ENCODE measurements at places on chromosomes 6 and 20. TPM values are rescaled to one million over a fixed set of nuclear protein-coding genes. Genes with fewer than 3 reads are reported as not detected.

Gene PXT1
- total RNA-seq, result 0.15 TPM

Gene LHFPL5
- total RNA-seq, result not detected

- peaks cover 14% of the 10 kb centered on the region for H3K4me1 ChIP-seq
- no peaks in the 10 kb centered on the region for H3K36me3 ChIP-seq
- H3K4me3 ChIP-seq, result no peak overlapping the region
- no peaks in the 10 kb centered on the region for H3K27me3 ChIP-seq
These were observed 249.2 kb upstream of the PRDM1 start for GRCh38 chr6:105836889-105837288.

DNA sequence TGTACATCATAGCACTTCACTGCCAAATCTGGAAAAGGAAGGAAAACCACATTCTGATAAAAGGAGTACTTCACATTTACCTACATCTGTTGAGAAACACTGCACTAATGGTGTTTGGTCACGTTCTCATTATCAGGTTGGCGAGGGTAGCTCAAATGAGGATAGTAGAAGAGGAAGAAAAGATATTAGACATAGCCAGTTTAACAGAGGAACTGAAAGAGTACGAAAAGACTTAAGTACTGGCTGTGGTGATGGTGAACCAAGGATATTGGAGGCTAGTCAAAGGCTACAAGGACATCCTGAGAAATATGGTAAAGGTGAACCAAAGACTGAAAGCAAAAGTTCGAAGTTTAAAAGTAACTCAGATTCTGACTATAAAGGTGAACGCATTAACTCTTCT, 32.0 kb upstream of the GJA10 start:
- no peaks in the 10 kb centered on the region for H3K27me3 ChIP-seq
- no peak for DNase-seq
- peaks cover 86% of the 10 kb centered on the region for H3K36me3 ChIP-seq
- no peak overlapping the region for H3K4me3 ChIP-seq
- H3K27ac ChIP-seq, result no peak overlapping the region
- no peaks in the 10 kb centered on the region for H3K4me1 ChIP-seq

DNA sequence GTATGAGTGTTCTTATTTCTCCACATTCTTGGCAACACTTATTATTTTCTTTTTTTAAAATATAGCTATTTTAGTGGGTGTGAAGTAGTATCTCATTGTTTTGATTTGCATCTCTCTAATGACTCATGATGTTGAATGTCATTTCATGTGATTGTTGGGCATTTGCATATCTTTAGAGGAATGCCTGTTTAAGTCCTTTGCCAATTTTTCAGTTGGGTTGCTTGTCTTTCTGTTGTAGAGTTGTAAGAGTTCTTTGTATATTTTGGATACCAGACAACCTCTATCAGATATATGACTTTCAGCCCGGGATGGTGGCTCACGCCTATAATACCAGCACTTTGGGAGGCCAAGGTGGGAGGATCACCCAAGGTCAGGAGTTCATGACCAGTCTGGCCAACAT, 5.1 kb upstream of the POPDC3 start:
- H3K4me3 ChIP-seq, result no peak overlapping the region
- peaks cover 5% of the 10 kb centered on the region for H3K4me1 ChIP-seq
- H3K36me3 ChIP-seq, result no peaks in the 10 kb centered on the region

DNA sequence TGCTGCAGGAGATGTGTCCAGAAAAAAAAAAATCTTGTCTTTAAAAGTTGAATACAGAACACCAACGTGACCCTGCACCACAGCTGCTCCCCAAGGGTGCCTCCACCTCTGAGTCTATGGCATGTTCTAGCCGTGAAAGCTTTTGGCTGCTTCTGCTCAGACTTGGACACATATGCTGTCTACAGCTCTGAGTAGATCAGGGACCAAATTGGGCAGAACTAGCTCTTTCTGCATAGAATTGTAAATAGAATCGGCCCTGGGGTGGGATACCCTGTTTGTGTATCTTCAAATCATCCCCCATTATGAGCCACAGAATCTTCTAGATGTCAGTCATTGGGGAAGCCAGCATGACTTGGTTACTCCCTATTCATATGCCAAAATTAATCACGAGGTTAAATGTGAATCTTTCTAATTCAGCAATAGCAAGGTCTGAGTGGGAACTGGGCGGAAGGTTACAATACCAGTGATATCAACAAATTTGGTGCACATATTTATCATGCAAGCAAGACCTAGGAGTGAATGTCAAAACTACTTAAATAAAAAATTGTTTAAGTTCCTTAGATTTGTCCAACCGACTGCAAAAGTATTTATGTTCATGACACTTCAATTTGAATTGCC, 302.8 kb downstream of the KIF16B start:
- no peak overlapping the region for H3K27ac ChIP-seq
- no peaks in the 10 kb centered on the region for H3K4me1 ChIP-seq
- H3K4me3 ChIP-seq, result no peak overlapping the region
- H3K27me3 ChIP-seq, result no peaks in the 10 kb centered on the region

Gene AIF1
- not detected for total RNA-seq

DNA sequence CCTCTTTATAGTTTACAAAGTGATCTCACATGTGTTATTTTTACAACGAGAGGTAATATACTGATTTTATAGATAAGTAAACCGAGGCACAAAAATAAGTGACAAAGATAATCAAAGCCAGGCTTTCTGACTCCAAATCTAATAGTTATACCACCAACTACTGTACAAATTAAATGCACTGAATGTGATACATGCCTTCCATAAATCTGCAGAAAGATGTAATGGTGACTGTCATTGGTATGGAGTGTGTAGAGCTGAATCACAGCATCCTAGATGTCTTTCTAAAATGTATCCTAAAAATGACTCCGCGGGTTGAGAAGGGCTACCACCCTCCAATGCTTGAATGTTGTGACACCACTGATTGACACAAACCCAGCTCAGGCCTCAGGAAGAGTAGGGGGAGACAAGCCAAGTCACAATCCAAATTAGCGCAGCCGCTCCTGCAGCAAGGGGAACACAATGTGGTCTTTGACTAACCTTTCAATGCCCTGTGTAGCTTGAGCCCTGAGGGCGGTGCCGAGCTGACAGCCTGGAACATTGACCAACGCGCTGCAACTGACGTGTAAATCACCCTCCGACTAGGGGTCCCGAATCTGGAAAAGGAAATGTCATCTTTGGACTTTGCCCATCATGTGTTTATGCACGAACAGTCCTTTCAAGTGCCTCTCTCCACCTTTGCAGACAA, 136.8 kb downstream of the OLIG3 start:
- no peak overlapping the region for H3K27ac ChIP-seq
- no peak for DNase-seq
- H3K27me3 ChIP-seq, result no peaks in the 10 kb centered on the region
- no peaks in the 10 kb centered on the region for H3K4me1 ChIP-seq
- H3K4me3 ChIP-seq, result no peak overlapping the region

DNA sequence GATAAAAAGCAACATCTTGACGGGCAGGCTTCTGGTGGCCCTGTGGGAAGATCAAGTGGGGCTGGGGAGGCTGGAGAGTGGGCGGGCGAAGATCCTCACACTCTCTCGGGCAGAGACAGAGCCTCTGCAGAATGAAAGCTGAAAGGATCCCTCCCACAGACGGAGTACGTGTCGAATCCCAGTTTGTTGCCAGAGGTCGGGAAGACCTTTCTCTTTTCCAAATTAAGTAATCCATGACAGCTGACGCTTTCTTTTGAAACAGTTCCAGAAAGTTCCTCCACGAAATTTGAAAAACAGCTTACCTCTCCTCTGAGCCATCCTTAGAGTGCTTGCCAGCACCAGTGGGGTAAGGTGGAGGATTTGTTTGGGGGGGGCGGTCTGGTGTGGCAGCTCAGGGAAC, 155.6 kb upstream of the SMLR1 start:
- H3K27me3 ChIP-seq, result no peaks in the 10 kb centered on the region
- peaks cover 11% of the 10 kb centered on the region for H3K4me1 ChIP-seq
- H3K4me3 ChIP-seq, result no peak overlapping the region
- DNase-seq, result no peak
- H3K27ac ChIP-seq, result no peak overlapping the region

- DNase-seq, result no peak
- H3K4me1 ChIP-seq, result no peaks in the 10 kb centered on the region
- no peaks in the 10 kb centered on the region for H3K27me3 ChIP-seq
- no peaks in the 10 kb centered on the region for H3K36me3 ChIP-seq
These were observed 181.9 kb downstream of the HAO1 start for GRCh38 chr20:7758406-7758805.

DNA sequence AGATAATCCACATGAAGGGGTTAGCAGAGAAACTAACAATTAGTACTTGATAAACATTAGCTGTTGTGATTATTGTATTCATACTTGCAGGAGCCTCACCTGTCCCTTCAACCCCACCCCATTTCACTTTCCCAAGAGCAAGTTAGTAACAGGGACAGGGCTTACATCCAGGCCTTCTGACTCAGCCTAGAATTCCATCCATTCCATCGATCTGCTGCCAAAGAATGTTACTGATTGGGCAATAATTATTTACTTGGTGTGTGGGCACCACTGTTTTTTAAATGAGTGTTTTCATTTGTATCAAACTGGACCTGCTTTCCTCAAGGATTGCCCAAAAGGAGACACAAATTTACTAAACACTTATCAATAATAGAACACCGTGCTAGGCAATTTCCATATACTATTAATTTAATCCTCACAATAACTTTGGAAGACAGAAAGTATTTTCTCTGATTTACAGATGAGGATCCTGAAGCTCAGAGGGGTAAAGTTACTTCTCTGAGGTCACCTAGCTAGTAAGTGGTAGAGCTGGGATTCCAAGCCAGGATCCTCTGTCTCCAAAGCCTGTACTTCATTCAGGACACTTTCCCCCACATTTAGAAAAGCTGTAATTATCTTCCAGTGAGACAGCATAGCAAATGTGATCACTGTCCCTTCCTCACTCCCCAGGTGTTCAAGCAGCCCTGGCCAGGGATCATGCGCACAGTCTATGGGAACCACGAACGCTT, 32.8 kb downstream of the GSS start:
- peaks cover 31% of the 10 kb centered on the region for H3K36me3 ChIP-seq
- no peak overlapping the region for H3K27ac ChIP-seq
- no peak overlapping the region for H3K4me3 ChIP-seq
- no peaks in the 10 kb centered on the region for H3K27me3 ChIP-seq

Data from MCF 10A (cell line).